ENCODE measurements at places on chromosomes 6 and 20. TPM values are rescaled to one million over a fixed set of nuclear protein-coding genes. Genes with fewer than 3 reads are reported as not detected.

- H3K4me1 ChIP-seq: peaks cover 16% of the 10 kb centered on the region
- H3K36me3 ChIP-seq: peaks cover 10% of the 10 kb centered on the region
- DNase-seq: no peak
- H3K27ac ChIP-seq: no peak overlapping the region
- no peaks in the 10 kb centered on the region for H3K27me3 ChIP-seq
- no peak overlapping the region for H3K4me3 ChIP-seq
Measured at GRCh38 chr20:25314497-25315417, 66.9 kb downstream of the PYGB start.

DNA sequence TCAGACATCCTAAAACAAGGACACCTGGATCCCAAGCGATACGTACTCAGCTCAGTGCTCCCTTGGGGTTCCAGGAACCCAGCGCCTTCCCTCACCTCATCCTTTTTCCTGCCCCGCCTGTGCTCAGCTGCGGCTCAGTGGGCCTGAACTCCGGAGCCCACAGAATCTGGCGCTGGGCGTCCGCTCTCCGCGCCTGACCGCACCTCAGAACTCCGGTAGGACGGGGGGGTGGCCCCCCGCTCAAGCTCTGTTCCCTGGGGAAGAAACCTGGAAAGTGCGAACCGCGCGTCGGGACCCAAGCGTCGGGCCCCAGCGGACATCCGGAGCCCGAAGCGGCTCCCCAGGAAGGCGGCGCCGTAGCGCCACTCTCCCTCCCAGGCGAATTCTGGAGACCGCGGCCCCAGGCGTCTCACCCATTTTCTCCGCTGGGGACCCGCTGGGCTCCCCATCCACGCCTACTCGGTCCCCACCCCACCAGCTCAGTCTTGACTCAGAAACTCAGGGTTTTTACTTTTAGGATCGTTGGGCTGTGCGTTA, 336 bp upstream of the LY6G5C start:
- no peaks in the 10 kb centered on the region for H3K36me3 ChIP-seq
- peaks cover 8% of the 10 kb centered on the region for H3K4me1 ChIP-seq
- H3K4me3 ChIP-seq: peak overlapping the region; percentile 76

DNA sequence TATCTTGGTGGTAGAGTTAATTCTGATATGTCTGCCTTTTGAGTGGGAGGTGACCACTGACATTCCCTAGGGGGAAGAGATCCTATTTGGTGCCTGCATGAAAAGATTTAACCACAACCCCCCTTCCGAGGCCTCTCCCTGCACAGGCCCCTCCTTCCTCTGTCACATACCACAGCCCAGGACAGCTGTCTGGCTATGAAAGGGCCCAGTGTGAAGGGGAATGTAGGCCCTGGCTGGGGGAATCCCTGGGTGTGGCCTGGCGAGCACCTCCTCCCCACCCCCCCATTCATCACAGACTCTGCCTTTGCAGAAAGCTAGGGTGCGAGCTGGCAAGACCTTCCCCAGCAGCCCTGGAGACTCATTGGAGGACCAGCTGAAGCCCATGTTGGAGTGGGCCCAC, 27.4 kb upstream of the MAPRE1 start:
- DNase-seq: peak; percentile 60
- H3K27ac ChIP-seq: no peak overlapping the region
- no peaks in the 10 kb centered on the region for H3K36me3 ChIP-seq
- no peaks in the 10 kb centered on the region for H3K4me1 ChIP-seq
- no peak overlapping the region for H3K4me3 ChIP-seq
- H3K27me3 ChIP-seq: no peaks in the 10 kb centered on the region

DNA sequence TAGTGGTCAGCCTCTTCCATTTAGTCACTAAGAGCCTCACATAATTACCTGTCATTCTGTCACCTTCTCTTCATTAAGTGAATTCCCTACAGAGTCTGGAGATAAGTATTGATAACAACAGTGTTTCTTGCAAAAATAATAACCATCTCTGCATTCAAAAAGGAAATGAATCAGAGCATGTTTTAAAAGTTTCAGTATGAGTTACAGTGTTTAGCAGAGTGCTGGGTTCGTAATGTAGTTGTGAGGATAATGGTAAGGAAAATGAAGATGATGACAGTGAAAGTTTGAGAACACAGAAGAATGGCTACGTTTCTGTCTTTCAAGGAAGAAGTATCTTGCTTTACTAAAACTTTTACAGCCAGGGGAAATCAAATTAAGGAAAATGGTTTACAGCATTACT, 31.3 kb downstream of the GPRC6A start:
- no peaks in the 10 kb centered on the region for H3K4me1 ChIP-seq
- H3K27ac ChIP-seq: no peak overlapping the region
- no peaks in the 10 kb centered on the region for H3K36me3 ChIP-seq
- no peak overlapping the region for H3K4me3 ChIP-seq
- DNase-seq: no peak

DNA sequence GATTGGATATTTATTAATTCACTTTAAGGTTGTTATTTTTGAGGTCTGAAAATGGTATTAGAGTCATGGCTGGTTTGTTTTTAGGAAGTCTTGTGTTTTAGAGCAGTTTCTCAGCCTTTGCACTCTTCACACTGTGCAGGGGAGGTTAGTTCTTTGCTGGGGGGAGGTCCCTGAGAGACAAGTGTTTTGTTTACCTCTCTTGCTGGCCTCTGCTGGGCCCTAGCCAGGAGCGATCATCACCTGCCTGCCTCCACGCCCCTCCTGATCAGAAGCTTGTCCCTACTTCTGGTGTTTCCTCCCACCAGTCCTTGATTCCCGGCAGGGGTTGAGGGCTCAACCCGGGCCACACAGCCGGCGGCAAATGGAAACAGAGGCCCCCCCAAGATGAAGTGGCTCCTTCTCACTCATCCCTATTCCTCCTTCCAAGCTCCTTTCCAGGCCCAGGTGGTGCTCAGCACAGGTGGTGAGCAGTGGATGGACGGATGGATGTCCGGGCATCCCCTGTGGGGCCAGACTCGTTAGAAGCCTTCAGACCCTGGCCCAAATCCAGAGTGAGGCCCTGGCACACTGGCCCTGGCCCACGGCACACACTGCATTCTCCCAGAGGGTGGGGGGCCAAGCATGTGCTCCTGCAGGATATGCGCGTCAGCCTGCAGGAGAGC, 51.3 kb downstream of the GRM4 start:
- H3K36me3 ChIP-seq: no peaks in the 10 kb centered on the region
- H3K27ac ChIP-seq: no peak overlapping the region
- H3K4me3 ChIP-seq: no peak overlapping the region
- H3K27me3 ChIP-seq: no peaks in the 10 kb centered on the region
- DNase-seq: no peak

DNA sequence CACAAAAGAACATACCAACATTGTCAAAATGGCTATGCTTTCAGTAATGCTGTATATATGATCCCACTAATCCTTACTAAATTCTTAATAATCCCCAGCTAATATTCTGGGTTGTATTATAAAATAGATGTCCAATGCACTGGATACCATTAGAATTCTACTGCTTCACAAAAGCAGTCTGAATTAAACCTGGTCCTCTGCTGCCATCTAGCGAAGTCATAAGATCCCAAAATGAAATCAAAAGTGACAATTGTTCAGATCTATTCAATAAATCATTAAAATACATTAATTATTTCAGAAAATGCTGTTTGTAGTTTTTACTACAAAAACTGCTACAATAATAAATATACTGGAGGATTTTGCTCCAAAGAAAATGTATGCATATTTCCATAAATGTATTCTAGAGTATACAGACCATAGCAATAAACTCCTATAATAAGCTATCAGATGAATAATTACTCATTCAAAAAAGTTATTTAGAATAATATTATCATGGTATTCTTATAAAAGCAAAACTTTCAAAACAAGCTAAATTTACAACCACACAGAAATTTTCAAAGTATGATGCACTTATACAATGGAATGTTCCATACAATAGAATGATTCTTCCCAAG, 92.6 kb downstream of the RNGTT start:
- no peak for DNase-seq
- no peaks in the 10 kb centered on the region for H3K36me3 ChIP-seq
- no peak overlapping the region for H3K4me3 ChIP-seq
- H3K27me3 ChIP-seq: no peaks in the 10 kb centered on the region
- H3K4me1 ChIP-seq: peaks cover 3% of the 10 kb centered on the region
- no peak overlapping the region for H3K27ac ChIP-seq

DNA sequence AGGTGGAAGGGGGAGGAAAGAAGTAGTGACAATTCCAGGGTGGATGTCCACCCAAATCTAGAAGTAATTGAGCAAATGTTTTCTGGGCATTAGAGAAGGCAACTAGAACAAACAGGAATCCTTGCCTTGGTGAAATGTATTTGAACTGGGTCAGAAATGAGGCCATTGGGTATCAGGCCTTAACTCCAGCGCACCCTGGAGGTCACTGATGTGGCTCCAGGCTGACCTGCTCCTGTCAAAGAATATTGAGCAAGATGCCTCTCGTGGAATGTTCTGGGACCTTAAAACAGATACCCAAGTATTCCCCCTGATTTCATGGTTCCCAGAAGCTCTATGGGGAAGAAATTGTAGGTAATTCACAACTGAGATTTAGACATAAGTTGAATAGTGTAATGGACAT, 6.9 kb downstream of the HLA-DPB1 start:
- no peak overlapping the region for H3K27ac ChIP-seq
- H3K27me3 ChIP-seq: no peaks in the 10 kb centered on the region
- peak; percentile 78 for DNase-seq

DNA sequence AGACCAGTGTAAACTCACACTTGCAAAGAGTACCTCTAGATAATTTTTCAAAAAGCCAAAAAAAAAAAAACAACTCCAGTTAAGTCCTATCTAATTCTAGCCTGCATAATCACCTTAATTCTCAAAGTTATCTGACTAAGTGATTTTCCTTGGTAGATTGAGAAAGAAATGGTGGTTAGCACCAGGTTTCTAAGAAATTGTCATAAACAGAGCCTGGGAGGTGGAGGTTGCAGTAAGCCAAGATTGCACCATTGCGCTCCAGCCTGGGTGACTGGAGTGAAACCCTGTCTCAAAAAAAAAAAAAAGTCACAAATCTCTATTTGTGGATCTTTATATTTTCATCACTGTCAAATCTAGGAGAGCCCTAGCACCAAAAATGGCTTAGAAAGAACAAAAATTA, 8.9 kb downstream of the FBXO5 start:
- no peaks in the 10 kb centered on the region for H3K4me1 ChIP-seq
- H3K36me3 ChIP-seq: no peaks in the 10 kb centered on the region
- no peak overlapping the region for H3K4me3 ChIP-seq
- DNase-seq: no peak
- H3K27ac ChIP-seq: no peak overlapping the region

GRCh38 chr6:71284785-71285184, 3.8 kb upstream of the OGFRL1 start:
- H3K27me3 ChIP-seq: no peaks in the 10 kb centered on the region
- no peak overlapping the region for H3K27ac ChIP-seq
- H3K4me3 ChIP-seq: no peak overlapping the region
- no peaks in the 10 kb centered on the region for H3K36me3 ChIP-seq
- no peaks in the 10 kb centered on the region for H3K4me1 ChIP-seq
- no peak for DNase-seq

GRCh38 chr6:42777126-42777822, 4.6 kb upstream of the BICRAL start:
- H3K27ac ChIP-seq: no peak overlapping the region
- no peaks in the 10 kb centered on the region for H3K27me3 ChIP-seq
- no peaks in the 10 kb centered on the region for H3K36me3 ChIP-seq
- no peak for DNase-seq
- H3K4me3 ChIP-seq: no peak overlapping the region

GRCh38 chr6:41680182-41680965, 42.1 kb downstream of the MDFI start:
- no peak overlapping the region for H3K4me3 ChIP-seq
- no peak for DNase-seq
- H3K27me3 ChIP-seq: no peaks in the 10 kb centered on the region

DNA sequence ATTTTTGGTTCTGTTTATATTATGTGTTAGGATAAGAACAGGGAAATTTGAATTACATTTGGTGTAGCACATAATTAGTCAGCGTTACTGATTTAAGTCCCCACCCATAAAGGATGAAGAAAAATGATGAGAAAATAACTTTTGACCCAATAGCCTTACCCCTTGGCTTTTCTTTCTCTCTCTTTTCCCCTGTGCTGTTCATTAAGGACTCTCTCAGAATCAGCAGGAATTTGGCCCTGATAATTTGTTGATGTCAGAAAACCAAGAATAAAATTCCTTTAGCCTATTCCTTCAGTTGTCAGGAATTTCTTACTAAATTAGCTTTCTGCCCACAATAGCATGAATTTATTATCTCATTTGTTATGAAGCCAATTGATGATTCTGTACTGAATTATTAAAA, 18.5 kb downstream of the PLCB1 start:
- H3K4me1 ChIP-seq: no peaks in the 10 kb centered on the region
- no peak for DNase-seq
- H3K36me3 ChIP-seq: no peaks in the 10 kb centered on the region

- H3K4me1 ChIP-seq: no peaks in the 10 kb centered on the region
- no peak overlapping the region for H3K4me3 ChIP-seq
- no peaks in the 10 kb centered on the region for H3K36me3 ChIP-seq
Measured at GRCh38 chr6:14727494-14728395, 518.1 kb upstream of the JARID2 start.

The RCAN2 gene
- 25.7 TPM for total RNA-seq
